ENCODE measurements at places on chromosomes 3 and 15.

- DNase-seq = peak; percentile 25
Measured at GRCh38 chr3:18443665-18444594, 18.8 kb upstream of the SATB1 start.

DNA sequence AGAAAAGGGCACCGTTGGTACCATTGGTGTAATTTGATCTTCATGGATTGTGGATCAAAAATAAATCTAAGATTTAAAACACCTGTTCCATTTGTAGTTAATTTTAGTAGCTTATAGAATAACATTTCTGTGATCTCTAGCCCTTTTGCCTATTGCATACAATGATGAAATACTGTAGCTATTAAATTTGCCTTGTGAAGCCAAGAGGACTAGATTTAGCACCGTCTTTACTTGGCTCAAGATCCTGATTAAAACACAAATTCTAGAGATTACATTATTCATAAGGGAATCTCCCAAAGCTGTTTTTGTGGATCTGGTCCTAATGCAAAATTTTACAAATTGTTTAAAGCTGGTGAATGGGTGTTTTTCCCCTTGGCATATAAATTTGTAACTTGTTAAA lies 8.2 kb downstream of the TBC1D23 start:
- DNase-seq = no peak

DNA sequence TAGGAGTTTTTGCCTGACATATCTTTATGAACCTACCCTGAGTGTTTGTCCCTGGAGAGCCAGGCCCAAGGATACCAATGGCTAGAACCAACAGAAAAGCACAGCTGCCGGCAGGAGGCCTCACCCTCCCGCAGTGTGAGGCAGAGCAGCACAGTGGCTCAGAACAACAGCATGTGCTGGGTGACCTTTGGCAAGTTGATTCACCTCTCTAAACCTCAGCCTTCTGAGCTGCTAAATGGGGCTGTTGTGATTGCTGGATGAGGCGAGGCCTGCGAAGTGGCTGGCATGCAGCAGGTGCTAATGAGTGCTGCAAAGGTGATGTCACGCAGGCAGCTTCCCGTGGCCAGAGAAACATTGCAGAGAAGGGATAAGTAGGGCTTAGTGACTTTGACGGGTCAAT lies 23.3 kb downstream of the IDH2 start:
- DNase-seq = no peak

DNA sequence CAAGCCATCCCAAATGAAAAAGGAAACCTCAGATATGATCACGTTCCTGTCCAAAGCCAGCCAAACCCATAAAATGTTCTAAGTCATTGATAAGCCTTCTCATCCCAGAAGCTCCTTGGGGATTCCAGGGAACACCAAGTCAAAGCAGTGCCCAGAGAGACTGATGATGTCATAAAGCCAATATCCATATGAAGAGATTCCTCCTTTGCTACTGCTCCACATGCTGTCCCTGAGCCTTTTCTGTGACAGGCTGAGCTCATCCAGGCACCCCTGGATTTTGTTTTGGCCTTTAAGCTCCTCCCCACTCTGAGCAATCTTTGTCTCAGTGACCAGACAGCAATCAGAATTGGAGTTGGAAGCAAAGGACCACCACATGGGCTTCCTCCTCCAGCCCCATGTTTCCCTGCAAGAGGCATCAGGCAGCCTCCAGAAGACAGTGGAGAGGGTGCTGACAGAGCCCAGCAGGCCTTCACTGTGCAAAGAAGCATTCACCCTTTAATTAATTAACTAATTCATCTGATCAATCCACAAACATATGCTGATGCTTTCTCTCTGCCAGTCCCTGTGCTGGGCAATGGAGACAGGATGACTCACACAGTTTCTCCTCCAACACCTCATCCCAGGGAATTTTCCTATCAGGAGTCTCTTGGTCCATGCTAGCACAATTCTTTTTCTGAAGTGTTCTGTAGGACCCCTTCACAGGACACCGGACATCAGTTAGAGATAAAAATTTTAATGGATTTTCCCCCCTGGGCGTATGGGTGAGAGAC lies 25.0 kb downstream of the MEX3B start:
- DNase-seq = no peak

- DNase-seq = no peak
Measured at GRCh38 chr3:39101022-39101689, 6.3 kb downstream of the GORASP1 start.

Measured in left kidney (tissue), 8 donors.